ENCODE measurements at places on chromosomes 2 and 18.
A peak's percentile ranks its signal among the peaks of the same experiment; 100 is the strongest.

DNA sequence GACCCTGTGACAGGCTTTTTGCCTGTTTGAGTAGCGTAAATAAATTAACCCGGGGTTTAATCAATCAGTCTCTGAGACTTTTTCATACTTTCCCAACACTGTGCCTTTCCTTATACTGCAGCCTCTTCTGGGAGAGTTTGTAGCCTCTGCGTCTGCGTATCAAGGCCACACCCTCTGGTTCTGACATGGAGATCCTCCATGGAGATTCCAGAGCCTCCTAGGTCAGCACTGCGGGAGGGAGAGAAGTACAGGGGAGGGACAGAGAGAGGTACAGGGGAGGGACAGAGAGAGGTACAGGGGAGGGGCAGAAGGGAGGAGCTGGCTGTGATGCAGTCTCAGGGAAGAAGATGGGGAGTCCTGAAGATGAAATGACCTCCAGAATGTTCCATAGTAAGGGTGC lies 166.0 kb downstream of the ARL4C start:
- DNase-seq = no peak

- no peak for DNase-seq
These were observed 92.4 kb upstream of the LCLAT1 start for GRCh38 chr2:30354621-30355020.

DNA sequence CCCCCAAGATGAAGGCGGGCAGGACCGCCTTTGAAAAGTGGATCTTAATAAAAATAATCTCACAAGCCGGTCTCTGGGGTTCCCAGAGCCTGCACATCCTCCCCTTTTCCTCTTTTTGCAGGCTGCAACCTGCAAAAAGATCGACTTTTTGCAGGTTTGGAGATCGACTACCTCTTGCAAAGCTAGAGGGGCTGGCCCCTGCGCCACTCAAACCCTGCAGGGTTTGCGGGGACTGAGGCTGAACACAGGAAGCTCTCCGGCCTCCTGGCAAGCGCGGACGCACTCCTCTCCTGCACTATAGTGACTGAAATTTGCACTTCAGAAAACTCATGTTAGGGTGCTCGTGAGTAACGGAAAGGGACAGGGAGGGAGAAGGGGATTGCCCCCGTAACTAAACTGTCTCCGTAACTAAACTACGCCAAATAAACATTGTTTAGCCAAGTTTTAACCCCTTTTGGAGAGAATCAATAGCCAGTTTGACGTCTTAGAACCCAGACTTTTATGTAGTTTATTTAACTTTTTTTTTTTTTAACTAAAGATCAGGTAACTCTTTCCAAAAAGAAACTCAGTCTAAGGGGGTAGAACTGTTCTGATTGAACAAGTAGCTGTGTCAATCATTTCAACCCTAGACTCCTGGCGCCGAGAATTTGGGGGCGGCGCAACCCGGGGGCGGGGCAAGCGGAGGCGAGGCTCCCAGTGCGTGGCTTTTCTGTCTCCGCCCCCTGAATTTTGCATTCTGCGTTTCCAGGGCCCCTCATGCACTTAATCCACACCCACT lies 2.5 kb downstream of the IGFBP5 start:
- DNase-seq = peak; percentile 95

GRCh38 chr2:42999391-42999841 lies 207.0 kb upstream of the HAAO start:
- DNase-seq = no peak

DNA sequence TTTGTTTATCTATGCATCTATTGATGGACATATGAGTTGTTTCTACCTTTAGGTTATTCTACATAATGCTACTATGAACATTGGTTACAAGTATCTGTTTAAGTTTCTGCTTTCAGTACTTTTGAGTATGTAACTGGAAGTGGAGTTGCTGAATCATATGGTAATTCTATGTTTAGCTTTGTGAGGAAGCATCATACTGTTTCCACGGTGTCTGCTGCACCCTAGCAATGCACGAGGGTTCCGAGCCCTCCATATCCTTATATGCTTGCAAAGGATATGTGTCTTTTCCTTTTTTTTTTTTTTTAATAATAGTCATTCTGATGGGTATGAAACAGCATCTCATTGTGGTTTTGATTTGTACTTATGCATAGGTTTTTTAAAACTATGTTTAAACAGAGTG lies 83.7 kb downstream of the FMNL2 start:
- no peak for DNase-seq

- no peak for DNase-seq
These were observed 158.7 kb downstream of the VWC2L start for GRCh38 chr2:214569419-214570035.

DNA sequence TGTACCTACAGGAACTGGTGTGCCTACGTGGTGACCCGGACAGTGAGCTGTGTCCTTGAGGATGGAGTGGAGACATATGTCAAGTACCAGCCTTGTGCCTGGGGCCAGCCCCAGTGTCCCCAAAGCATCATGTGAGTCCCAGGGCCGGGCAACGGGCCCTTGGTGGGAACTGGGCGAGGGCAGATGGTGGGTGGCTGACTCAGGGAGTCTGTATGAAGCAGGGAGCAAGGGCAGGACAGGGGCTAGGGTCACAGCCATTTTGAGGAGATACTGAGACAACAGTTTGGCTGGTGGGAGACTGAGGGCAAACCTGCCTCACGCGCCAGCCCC lies 1.7 kb downstream of the EMILIN1 start:
- no peak for DNase-seq

- no peak for DNase-seq
These were observed 1.6 kb upstream of the SFTPB start for GRCh38 chr2:85669549-85669948.

GRCh38 chr2:157468931-157469708 lies 25.2 kb upstream of the CYTIP start:
- DNase-seq = no peak

DNA sequence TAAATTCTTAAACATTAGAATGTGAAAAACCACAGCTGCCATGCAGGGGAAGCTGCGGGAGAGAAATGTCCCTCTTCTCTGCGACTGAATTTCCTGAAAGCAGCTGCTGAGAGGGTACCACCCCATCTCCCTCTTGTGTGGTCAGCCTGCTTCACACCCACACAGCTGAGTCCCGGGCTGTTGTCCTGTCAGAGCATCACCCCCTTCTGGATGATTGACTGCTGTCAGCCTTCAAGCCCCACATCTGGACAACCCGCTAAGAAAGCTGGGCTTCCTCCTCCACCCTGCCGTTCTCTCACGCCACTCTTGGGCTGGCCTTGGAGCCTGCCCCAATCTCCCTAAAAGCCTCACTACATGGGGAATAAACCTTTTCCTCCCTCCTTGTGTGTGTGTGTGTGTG lies 26.0 kb downstream of the SH3YL1 start:
- DNase-seq = no peak

DNA sequence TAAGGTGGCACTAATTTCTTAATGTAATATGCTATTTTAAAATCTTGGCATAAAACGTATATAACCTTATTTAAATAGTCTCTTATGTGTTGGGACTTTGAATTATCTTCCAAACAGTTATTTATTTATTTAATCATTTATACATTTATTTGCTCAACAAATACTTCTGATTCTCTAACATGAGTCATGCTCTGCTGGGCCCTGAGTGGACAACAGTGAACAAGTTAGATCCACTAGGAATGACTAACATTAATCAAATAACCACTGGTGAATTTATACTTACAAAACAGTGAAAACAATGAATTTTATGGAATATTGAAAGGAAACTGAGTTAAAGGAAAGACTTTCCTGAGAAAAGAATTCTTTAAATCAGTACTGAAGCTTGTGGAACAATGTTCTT lies 1257.2 kb upstream of the CHAC2 start:
- no peak for DNase-seq

- DNase-seq = no peak
These were observed 277.1 kb downstream of the SOX11 start for GRCh38 chr2:5969303-5969702.

GRCh38 chr2:120596191-120596811 lies 139.4 kb upstream of the GLI2 start:
- DNase-seq = peak; percentile 29

DNA sequence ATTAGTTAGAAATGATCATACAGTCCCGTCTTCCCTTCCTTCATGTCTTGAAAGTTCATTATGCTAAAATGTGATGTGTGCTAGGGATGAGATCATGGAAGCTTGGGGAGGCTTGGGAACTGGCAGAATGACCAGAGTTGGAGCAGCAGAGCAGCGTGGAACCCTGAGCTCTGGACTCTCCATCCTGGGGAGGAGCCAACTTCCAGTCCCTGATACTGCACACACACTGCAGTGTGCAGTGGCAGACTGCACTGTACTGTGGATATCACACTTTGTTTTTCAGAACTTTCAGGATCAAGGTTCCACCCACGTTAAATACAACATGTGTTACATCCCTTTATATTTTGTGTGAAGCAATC lies 27.3 kb upstream of the GREB1 start:
- peak; percentile 51 for DNase-seq

- no peak for DNase-seq
These were observed 80.5 kb downstream of the NRXN1 start for GRCh38 chr2:50951437-50951836.

Measured in left hindlimb (tissue), 1 donor.